ENCODE measurements at places on chromosomes 1 and 21.

GRCh38 chr1:110223581-110223980 is 13.5 kb downstream of the KCNC4 start:
- DNase-seq: no peak

DNA sequence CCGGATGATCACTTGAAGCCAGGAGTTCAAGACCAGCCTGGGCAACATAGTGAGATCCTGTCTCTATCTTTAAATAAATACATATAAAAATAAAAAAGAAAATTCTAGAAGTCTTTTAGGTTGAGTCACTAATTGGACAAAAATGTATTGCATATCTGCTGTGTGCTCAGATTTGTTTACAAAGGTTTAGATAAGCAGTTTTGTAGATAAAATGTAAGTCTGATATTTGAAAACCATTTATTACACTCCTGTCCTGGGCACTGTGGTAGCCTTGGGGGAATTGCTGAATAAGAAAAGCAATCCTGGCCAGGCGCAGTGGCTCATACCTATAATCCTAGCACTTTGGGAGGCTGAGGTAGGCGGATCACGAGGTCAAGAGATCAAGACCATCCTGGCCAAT is 11.6 kb downstream of the GMEB1 start:
- no peak for DNase-seq

DNA sequence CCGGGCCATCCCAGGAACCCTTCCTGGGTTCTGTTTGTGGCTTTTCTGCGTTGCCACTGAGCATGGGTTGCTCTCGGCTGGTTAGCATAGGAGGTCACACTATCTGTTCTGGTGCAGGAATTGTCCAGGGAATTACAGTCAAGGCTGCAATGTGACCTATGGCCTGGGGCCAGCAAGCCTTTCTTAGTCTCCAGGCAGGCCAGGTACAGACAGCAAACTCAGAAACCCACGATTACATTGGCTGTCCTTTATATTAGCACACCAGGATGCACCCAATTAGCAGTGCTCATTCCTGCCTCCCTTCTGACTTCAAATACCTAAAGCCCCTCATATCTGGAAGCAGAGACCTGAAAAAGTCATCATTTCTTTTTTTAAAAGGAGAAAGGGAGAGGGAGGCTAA is 55.2 kb downstream of the CD247 start:
- no peak for DNase-seq

DNA sequence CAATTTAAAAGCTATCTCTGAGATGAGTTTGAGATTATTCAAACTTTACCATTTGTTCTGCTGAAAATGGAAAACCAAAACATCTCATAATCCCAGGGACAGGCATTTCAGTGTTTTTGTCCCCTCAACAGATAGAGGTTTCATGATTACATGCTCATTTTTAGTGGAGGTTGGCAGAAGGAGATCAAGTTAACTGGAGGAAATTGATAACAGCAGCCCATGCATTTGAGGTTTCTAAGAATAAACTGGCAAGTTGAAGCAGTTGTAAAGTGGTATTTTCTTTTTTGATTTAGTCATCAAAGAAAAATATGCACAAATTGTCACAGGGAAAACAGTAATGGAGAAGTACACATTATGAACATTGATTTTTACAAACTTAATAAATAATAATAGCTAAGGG is 205.8 kb downstream of the PLA2G4A start:
- no peak for DNase-seq

GRCh38 chr1:107262467-107263286 is 121.8 kb downstream of the NTNG1 start:
- DNase-seq: no peak

DNA sequence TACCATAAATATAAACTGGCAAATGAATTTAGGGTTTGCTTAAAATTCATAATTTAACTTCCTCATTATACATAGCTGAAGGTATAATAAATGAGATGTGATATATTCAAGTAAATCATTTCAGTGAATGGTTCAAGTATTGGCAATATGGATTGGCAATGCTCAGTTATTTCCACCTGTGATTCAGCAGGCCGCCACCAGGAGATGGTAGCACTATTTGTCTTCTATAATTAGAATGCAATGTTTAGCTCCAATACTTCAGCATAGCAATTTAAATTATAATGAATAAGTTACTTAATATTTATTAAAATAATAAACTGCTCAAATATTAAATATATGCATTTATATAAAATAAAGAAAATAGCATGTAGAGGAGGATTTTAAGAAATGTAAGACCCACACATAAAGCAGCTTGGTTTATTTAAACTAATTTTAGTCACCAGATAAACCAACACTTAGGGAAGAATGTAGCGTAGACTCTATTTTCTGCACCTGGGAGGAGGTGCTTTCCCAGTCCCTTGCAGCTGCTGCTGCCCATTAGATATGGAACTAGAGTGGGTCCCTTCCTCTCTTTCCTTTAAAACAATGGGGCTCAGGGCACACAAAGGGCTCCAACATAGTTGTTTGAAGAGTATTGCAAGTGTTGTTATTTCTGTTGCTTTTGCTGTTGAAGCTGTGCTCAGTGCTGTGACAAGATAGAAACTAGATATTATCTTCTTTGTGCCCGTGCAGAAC is 62.1 kb downstream of the PLPPR4 start:
- DNase-seq: no peak

DNA sequence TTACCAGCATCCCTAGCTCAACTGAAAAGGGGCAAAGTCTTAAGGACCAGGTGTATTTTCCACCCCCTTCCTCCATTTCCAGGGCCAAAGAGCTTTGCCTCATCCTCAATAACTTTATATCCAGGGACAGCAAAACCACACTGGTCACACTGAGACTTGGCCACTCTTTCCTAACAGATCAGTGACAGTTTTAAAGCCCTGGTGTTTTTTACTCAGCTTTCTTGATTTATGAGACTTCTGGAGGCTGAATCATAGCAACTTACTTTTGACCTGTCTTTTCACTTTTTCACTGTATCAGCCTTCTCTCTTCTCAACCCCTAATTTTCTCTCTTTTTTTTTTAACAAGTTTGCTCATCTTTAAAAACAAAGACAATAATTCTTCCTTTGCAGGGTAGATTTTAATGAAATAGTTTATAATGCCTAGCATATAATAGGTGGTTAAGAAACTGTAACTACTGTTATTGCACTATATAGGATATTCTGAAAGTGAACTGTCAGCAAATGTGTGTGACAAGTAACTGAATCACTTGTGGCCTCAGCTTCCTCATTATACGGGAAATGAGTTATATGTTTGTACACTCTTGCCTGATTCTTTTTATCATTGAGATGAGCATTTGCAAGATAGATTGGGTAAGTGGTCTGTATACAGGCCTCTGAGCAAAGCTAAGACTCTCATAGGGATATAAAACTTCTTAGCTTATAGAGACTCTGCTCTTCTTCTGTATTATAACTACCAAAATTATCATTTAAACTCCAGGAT is 19.7 kb upstream of the DYNLT5 start:
- no peak for DNase-seq

DNA sequence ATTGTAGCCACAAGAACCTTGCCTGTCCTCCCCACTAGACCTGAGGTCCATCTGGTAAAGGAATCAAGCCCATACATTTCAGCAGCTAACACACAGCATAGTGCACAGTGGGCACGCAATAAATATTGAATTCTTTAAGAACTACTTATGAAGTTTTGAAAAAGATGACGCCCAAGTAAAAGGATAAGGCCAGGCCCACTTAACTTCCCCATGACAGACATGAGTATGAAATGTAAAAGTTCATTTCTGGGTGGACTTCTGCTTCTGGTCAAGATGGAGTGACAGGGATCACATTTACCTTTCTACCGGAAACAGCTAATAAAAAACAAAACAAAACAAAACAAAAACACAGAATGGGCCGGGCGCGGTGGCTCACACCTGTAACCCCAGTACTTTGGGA is 25.4 kb downstream of the SORT1 start:
- no peak for DNase-seq

- no peak for DNase-seq
Measured at GRCh38 chr1:78401148-78401547, 89.6 kb upstream of the PTGFR start.

GRCh38 chr1:56396581-56396980 is 182.8 kb downstream of the PLPP3 start:
- DNase-seq: no peak

- DNase-seq: no peak
Measured at GRCh38 chr1:14625572-14625971, 27.1 kb downstream of the KAZN start.

- DNase-seq: peak; percentile 81
Measured at GRCh38 chr1:6460301-6461050, 5.5 kb downstream of the TNFRSF25 start.

- no peak for DNase-seq
Measured at GRCh38 chr21:21387916-21388315, 389.7 kb downstream of the NCAM2 start.

- DNase-seq: no peak
Measured at GRCh38 chr1:8213136-8213535, 104.8 kb upstream of the SLC45A1 start.

GRCh38 chr1:54051933-54052430 is 1.0 kb downstream of the TMEM59 start:
- no peak for DNase-seq

DNA sequence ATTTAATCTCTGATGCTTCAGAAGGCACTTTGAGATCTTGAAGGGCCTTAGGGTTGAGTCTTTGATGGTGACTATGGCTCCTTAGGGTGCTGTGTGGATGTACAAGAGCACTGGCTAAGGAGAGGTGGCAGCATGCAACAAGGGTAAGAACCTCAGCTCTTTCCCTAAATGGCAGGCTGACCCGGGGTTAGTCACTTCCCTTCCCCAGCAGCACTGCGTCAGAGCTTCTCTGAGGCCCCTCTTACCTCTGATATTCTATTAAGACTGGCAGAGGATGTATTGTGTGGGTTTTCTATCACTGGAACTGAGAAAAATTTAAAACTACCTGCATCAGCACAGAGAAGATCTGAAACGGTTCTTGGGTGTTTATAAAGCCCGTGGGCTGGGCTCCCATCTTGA is 11.8 kb downstream of the C1orf116 start:
- no peak for DNase-seq

- no peak for DNase-seq
Measured at GRCh38 chr21:31895077-31895835, 22.4 kb downstream of the HUNK start.

- no peak for DNase-seq
Measured at GRCh38 chr21:44052830-44053226, 40.7 kb downstream of the TRAPPC10 start.

GRCh38 chr1:236035681-236036101 is 29.2 kb downstream of the NID1 start:
- no peak for DNase-seq

- peak; percentile 42 for DNase-seq
Measured at GRCh38 chr1:44406737-44407429, 1.8 kb downstream of the RNF220 start.

GRCh38 chr21:38249696-38250278 is 7.0 kb upstream of the KCNJ15 start:
- no peak for DNase-seq

DNA sequence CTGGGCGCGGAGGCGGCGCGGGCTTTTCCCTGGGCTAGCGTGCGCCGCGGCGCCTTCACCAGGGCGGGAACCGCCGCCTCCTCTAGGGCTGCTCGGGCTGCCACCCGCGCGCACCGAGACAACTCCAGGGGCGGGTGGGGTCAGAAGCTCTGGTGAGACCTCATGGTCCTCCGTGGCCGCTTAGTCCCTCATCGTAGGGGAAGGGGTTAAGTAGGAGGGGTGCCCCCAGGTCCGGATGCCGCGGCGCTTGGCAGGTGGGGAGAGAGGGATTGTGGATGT is 559 bp downstream of the SERTAD4 start:
- peak; percentile 15 for DNase-seq

DNA sequence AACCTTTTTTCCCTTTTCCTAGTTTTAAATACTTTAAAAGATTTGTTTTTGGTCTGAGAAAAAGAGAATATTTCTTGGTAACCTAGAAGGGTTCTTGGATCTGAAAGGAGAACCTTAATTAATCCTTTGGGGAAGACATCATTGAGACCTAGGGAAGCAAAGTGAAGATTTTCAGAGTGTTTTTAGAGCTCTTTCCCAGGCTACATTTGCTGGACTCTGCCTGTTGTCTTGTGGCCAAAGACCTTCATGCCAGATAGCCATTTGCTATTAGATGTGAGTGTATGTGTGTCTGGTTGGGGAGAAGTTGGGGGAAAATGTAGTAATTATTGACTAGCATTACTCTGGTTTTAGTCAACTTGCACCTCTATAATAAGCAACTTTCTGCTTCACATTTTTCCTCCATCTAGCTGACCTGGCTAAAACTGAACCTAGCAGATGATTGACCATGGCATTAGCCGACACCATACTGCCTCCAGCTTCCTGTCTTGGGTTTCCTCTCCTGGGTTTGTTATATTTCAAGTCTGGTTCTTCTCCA is 239.1 kb downstream of the USP25 start:
- no peak for DNase-seq

GRCh38 chr1:69846267-69846666 is 278.5 kb downstream of the LRRC7 start:
- no peak for DNase-seq

DNA sequence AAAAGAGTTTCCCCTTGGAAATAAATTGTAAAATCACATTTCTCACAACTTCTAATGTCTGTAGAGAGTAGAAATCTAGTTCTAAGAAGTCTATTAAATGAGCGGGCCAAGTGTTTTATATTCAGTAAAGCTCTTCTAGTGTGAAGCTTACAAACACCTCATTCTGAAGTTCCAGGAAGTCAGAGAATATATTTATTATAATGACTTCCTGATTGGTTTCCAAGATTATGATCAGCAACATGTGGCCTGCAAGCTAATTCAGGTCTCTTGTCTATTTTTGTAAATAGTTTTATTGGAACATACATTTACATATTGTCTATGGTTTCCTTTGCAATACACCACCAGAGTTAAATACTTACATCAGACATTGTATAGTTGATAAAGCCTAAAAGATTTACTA is 603.9 kb downstream of the AMY1C start:
- DNase-seq: no peak

GRCh38 chr1:59017501-59018231 is 233.8 kb upstream of the JUN start:
- no peak for DNase-seq

DNA sequence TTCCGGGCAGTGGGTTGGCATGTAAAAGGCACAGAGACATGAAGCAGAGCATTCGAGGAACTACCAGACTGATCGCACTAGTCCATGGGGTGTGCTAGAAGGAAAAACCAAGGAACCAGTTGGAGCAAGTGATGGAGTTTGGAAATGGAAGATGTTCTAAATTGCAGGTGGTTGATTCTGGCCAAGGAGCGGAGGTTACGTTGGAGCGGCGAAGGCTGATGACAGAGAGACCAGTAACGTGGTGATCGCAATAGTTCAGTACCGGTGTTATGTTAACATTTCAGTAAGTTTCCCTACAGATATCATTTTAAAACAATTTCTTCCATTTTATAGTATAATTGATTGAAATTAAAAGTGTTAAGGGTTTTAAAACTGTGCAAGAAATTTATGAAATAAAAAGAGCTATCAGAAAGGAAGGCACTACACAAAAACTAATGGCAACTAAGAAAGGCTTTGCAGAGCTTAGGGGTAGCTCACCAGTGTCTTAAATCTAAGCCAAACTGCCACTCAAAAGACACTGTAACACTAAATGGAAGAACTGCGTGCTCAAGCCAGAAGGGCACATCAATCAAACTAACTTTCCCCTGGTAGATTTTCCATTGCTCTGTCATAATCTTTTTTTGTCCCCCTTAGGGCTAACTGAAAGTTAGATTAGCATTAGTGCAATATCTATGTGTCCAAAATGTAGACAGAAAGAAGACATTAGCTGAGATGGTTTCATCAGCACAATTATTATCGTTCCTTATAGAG is 11.3 kb upstream of the HEATR1 start:
- no peak for DNase-seq

Data from stimulated activated naive CD8-positive, alpha-beta T cell treated with anti-CD3 and anti-CD28 coated beads, Interleukin-15, Interleukin-2, amounts not matched to agents 100 U/mL and 50 U/mL, for 24 hours (primary cell).